ENCODE measurements at places on chromosomes 4 and X.

DNA sequence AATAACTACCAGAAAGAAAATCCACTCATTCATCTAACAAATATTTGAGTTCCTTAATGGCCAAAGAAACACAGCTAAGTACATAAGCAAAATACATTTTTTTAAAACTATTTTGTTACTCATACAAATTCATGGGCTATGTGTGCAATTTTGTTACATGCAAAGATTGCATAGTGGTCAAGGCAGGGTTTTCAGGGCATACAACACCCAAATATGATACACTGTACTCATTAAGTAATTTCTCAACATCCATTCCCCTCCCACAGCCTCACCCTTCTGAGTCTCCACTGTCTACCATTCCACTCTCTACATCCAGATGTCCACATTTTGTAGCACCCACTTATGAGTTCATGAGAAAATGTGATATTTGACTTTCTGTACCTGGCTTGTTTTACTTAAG is 58.2 kb downstream of the BRWD3 start:
- peak; percentile 1 for DNase-seq

- no peak for DNase-seq
Observed at GRCh38 chrX:13498238-13498637, 71.2 kb upstream of the EGFL6 start.

GRCh38 chr4:28822163-28822562 is 1898.0 kb upstream of the PCDH7 start:
- DNase-seq: no peak

DNA sequence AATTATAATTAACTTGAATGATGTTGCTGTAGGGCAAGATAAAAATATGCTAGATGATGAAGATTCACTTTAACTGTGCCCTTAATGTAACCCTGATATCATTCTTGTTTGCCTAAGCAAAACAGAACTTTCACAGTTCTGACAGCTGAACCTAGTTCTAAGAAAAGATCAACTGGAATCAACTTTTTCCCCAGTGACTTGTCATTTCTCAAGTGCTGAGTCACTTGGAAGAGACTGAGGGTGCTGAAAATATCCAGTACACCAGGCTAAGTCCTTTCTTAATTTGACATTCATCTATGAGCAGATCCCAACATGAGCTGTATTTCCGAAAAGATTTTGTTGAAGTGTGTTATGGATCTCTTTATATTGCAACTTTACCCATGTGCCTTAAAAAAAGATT is 140.4 kb downstream of the MID1IP1 start:
- peak; percentile 1 for DNase-seq

- no peak for DNase-seq
Observed at GRCh38 chr4:146506272-146506671, 15.5 kb downstream of the SLC10A7 start.

DNA sequence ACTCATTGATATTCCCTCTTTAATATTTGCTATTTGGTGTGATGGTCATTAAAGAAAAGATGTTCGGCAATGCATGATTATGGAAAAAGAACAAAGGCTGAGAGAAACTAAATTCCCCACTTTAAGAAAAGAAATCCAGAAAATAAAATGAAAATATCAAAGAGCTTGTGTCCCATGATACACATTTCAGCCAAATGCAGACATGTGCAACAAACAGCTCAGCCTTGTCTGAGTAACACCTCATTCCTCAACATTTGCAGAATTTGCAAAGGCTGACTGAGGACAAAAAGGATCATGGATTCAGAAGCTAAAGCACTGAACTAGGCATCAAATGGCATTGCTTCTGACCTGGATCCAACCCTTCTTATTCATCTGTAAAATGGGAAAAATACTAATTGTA is 281.0 kb downstream of the RAB28 start:
- DNase-seq: no peak

GRCh38 chrX:15529165-15529564 is 28.6 kb downstream of the BMX start:
- DNase-seq: no peak

DNA sequence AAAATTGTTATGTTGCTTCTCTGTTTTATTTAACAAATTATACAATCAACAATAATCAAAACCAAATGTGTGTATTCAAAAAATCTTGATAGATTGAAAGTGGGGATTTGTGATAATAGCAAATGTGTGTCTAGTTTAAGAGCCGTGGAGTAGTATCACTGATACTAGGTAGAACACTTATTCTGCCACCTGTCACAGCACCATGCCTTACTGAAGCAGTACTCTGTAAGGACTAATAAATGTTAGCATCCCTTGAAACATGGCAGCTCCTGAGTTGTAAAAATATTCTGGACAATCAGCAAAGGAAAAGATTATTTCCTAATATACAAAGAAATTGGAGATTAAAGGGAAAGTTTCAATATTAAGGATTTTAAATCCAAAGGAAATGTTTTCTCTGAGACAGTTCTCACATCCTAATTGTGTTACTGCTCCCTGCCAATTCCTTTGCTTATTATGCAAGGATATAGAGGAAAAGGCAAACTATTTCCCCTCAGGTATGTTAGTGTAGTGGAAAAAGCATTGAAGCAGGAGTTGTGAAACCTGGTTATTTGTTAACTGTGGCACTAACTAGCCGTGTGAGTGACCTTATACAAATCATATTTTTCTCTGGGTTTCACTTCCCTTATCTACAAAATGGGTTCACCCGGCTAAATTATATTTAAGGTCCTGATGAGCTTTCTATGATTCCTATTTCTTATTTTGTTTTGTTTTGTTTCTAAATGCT is 303.1 kb downstream of the ARHGAP24 start:
- no peak for DNase-seq

GRCh38 chr4:101103381-101104142 is 243.8 kb downstream of the PPP3CA start:
- no peak for DNase-seq

DNA sequence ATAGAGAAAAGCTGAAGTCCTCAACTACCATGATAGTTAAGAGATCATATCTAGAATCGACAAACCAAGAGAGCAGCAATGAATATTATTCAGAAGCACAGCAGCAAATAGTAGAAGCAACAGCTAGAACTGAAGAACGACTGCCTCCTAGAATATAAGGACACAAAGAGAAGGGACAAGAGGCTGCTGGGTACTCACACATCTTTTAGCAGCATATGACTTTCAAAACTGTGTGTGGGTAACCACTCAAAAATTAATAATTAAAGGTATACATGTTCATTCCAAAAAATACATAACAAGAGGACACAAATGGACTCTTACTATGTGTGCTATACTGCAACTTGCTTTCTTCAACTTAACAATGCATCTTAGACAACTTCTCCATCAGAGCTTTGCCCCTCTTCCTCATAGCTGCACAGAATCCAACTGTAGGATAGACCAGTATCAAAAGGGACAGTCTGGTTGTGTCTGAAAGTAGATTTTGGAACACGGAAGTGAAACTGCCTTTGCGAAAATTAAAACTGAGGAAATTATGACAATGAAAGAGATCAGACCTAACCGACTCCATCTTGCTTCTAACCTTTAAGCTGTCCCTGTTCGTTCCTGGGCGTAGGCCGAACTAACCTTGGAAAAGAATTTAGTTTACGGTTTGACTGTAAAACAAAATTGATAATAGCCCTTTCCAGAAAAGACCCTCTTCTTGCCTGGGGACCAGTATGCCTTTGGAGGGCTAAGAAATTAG is 125.7 kb downstream of the SH3KBP1 start:
- DNase-seq: no peak

GRCh38 chr4:60657807-60658206 is 542.3 kb upstream of the ADGRL3 start:
- DNase-seq: no peak

DNA sequence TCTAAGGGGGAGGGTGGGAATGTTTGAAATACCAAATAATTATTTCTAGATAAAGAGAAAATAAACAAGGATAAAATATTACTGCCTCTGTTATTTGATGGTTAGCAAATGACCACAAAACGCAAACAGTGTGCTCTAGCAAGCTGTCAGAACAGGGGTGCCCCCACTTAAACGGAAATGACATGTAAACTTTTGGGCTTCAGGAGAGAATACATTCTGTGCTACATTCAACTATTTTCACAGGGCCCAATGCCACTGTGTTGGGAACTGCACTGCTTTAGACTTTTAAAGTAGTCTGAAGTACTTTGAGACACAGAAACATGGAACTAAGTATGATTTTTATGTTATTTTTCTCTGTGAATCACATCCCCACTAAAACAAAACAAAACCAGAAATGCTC is 14.1 kb downstream of the CD40LG start:
- DNase-seq: no peak

GRCh38 chr4:1603413-1604135 is 80.5 kb downstream of the FAM53A start:
- DNase-seq: no peak

DNA sequence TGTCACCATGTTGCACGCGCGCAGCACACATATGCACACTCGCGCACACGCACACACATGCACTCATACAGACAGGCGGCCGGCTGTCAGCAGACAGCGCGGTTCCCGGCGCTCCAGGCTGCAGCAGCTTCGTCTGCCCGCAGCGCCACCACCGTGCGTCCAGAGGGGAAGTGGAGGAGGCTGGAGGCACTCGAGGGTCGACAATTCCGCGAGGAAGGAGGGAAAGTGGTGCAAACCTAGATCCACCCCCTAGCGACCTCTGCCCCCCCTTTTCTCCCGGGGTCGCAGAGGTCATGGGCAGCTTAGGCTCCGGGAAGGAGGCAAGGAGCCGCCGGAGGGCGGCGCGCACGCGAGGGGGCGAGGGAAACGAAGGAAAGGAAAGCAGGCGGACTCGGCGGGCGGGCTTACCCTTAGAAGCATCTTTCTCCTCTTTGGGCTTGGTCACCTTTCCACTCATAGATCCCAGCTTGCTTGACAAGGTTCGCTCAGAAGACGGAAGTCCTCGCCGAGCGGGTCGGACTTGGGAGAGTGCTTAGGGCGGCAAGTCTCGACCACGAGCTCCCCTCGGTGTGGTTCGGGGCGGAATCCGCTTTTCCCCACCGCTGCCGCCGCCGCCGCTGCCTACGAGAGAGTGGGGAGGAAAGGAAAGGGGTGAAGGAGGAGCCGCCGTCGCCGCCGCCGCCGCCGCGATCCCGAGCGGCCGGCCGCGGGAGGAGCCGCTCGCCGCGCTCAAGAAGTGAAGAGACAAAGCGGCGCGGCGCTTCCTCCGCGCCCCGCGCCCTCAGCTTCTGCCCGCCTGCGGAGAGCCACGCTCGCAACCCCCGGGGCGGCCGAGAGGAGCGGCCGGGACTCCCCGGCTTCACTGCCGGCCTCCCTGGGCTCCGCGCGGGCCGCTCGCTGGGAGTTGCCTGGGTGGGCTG is 326.6 kb upstream of the F9 start:
- DNase-seq: no peak

DNA sequence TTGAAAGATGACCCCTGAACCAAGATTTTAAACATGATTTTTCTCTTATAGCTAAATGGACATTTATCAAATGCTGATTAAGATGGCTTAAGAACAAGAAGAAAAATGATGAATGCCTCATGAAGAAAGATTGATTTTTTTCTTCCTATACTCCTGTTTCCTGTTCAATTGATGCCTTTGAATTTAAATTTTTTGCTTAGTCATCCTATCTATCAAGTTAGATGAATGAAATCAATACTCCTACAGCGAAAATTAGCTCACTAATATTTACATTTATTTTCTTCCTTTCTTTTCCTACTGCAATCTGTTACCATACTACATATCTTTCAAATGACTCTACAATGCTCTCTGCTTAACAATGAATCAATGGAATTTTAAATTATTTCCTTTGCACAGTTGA is 773.6 kb upstream of the DIAPH2 start:
- DNase-seq: no peak

DNA sequence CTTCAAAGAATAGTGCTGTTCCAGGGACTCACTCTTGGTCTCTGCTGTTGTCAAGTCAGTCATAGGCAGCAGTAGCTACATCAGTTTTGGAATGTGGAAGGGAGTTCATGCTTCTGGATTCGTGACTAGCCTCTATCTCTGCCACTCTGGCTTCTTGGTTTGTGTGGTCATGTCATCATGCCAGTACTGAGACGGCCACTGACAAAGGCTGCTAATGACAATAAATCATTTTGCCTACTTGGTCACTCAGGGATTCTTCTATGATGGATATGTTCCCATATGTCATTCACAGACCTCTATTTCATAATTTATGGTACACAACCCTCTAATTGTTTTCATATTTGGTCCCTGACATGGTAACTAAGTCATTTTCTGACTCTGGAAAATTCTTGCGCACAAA is 450.8 kb upstream of the BOD1L1 start:
- DNase-seq: no peak

GRCh38 chrX:133674726-133675470 is 259.6 kb upstream of the GPC4 start:
- no peak for DNase-seq

DNA sequence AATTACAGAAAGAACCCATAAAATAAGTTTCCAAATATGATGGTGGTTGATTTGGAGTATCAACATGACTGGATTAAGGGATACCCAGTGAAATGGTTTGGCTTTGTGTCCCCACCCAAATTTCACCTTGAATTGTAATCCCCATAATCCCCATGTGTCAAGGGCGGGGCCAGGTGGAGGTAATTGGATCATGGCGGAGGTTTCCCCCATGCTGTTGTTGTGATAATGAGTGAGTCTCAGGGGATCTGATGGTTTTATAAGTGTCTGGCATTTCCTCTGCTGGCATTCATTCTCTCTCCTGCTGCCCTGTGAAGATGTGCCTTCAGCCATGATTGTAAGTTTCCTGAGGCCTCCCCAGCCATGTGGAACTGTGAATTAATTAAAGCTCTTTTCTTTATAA is 39.1 kb downstream of the WDFY3 start:
- DNase-seq: no peak

Measured in HFFc6 (cell line).